Activated CD8-positive, alpha-beta memory T cell treated with anti-CD3 and anti-CD28 coated beads, Interleukin-2, amount 50 U/mL, for 48 hours (primary cell): ENCODE measurements at places on chromosomes 4 and X.

DNA sequence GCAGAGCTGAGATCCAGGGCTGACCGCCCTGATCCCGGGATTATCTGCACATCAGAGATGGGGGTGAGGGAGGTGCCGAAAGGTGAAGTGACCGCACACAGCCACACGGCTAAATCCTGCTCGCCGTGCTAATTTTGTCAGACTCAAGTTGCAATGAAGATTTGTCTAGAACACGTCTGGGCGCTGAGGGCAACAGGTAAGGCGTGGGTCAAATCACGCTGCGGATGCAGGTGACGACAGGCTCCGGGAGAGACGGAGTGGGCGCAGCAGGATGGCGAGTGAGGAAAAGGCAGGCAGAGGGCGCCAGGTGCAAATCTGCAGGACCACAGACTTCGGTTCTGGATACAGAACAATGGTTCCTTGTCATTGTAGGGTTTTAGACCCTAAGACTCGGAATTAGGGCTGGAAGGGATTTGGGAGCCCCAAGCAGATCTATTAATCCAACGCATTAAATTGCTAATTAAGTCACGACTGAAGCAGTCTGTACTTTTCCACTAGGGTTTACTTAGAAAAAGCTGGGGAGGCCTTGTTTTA lies 1.9 kb upstream of the TBC1D14 start:
- DNase-seq: peak; percentile 53

GRCh38 chr4:68326141-68326540 lies 23.7 kb downstream of the YTHDC1 start:
- no peak for DNase-seq

GRCh38 chr4:13627178-13627605 lies 333 bp downstream of the BOD1L1 start:
- peak; percentile 75 for DNase-seq

DNA sequence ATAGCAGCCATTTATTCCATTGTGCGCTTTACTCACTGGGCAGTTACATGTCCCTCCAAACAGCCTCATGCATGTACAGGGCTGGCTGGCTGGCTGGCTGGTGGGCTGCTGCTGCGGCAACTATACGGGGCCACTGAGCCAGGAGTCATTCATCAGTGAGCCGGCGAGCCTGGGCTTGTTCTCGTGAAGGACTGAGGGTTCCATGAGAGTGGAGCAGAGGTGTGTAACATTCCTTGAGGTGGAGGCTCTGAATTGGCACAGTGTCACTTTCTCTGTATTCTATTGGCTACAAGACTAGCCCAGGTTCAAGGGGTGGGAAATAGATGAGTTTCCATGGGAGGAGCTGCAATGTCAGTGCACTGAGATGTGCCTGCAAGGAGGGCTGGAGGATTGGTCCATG lies 89.1 kb downstream of the ARHGAP10 start:
- DNase-seq: no peak

DNA sequence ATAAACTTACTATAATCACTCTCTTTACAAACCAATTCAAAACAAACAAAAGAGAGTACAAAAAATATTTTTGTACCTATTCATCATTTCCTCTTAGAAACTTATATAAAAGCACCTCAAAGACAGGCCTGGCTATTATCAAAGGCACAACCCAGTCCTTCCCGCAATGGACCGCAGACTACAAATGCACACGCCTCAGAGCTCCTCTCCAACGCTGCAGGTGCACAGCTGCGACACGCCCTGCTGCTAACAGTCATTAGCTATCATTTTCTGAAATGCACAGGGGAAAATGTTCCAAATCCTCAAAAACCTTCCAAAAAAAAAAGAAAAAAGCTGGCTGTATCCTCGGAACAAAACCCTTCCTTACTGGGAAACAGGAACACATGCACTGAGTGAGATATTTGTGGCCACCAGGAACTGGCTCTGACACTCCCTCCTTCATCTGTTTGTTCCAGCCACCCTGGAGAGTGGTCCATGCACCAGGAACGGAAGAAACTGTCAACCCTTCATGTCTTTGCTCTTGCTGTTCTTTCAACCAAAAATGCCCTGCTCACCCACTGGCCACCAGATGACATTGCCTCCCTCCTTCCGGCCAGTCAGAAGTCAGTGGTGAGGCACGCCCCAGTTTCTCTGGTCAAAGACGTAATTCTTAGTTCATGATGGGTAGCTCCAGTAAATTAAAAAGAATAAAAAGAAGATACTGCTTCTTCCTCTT lies 16.7 kb downstream of the IRF2 start:
- DNase-seq: no peak

GRCh38 chr4:38189445-38189844 lies 229.2 kb downstream of the PTTG2 start:
- DNase-seq: no peak

GRCh38 chrX:53081925-53082772 lies at the start of gene TSPYL2:
TSS of gene TSPYL2 (plus strand) at chrX:53082367. CDS start at chrX:53082499, 132 bp downstream.
- DNase-seq: peak; percentile 93

- DNase-seq: no peak
Measured at GRCh38 chr4:141009931-141010330, 123.3 kb downstream of the RNF150 start.

GRCh38 chr4:123077330-123077729 lies 154.9 kb upstream of the NUDT6 start:
- DNase-seq: no peak

- DNase-seq: no peak
Measured at GRCh38 chr4:80322716-80323115, 12.8 kb upstream of the CFAP299 start.

- DNase-seq: no peak
Measured at GRCh38 chr4:125235971-125236370, 78.8 kb upstream of the FAT4 start.

DNA sequence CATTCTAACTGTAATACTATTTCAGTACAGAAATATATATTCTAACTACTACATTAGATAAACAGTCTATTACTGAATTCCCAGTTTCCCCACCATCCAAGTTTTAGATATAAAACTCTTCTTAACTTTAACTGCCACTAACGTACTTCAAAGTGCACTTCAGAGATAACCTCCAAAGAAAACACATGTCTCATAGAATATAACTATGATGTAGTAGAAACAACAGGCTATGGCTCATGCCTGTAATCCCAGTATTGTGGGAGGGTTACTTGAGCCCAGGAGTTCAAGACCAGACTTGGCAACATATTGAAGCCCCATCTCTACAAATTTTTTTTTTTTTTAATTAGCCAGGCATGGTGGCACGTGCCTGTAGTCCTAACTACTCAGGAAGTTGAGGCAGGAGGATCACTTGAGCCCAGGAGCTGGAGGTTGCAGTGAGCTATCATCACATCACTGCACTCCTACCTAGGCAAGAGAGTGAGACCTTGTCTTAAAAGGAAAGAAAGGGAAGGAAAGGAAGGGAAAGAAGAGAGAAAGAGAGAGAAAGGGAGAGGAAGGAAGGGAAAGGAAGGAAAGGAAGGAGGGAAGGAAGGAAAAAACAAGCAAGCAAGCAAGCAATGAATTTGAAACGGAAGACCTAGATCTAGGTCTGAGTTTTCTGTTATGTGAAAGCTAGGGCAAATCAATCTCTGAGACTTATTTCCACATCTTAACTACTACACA lies 4.8 kb downstream of the HAUS3 start:
- no peak for DNase-seq

DNA sequence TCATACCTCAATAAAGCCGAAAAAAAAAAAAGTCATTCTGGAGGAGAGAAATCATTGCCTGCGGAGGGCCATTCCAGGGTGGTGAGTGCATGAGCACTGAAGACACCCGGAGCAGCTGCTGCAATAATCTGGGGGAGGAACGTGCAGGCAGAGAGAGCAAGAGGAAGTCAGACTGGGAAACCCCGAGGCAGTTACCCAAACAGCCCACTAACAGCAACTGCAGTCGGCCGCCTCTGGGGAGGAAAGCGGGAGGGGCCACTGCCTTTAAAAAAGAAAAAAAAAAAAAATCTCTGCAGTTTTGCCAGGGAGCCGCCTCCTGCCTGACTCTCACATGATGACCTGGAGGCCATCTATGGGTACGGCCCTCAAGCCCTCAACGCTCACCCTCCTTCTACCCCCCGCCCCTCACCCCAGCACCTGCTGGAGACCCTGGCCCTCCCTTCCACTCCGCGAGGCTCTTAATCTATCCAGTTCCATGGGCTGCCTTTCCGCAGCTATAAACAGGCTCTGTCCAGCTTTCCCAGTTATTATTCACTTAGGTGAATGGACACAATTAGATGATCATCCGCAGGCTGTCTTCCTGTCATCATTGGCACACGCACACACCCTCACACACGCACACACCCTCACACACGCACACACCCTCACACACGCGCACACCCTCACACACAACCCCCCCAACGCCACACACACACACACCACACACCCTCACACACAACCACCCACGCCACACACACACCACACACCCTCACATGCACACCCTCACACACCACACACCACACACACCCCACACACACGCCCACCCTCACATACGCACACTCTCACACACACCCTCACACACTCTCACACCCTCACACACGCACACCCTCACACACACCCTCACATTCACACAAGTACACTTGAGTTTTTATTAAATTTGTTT lies 3.4 kb upstream of the AVPR2 start:
- no peak for DNase-seq

DNA sequence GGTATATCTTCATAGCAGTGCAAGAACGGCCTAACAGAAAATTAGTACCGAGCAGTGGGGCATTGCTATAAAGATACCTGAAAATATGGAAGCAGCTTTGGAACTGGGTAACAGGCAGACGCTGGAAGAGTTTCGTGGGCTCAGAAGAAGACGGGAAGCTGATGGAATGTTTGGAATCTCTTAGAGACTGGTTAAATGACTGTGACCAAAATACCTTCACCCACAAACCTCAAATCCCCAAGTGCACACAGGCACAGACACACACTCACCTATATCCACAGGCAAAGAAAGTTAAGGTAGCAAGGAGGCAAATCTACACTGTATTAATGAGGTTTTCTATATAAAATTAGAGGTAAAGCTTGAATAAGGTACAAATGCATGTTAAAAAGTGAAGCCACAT lies 14.6 kb upstream of the SPRY1 start:
- DNase-seq: no peak

GRCh38 chr4:123616951-123617461 lies 220.4 kb downstream of the SPRY1 start:
- no peak for DNase-seq

DNA sequence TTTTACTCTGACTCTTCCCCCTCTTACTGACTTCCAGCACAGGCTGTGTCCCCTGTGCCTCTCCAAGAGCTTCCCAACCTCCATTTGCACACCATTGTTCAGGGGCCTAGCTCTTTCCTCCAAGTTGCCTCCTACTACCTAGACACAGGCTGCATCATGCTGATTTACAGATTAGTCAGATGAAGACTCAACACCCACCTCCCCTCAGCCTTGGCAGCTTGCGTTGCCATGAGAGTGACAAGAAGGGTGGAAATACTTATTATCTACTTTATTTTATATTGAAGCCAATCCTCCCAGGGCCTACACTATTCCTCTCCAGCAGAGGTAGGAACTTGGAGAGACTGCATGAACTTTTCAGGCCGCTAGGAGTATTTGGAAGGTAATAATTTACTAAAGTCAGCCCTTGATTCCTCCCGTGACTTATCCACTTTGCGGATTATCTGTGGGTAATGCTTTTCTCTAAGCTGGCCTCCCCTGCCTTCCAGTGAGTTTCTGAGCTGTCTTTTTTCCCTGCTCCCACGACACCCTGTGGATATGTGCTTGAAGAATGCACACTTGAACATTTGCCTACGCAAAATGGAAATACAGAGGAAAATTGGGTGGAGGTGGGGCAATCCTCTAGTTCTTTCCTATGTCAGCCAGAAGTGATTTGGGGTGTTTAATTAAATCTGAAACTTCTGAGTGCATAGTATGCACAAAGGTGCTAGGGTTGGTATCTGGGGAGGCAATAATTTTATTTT lies 74.1 kb upstream of the TMEM164 start:
- DNase-seq: no peak

GRCh38 chrX:8868906-8869305 lies 67.7 kb upstream of the FAM9A start:
- DNase-seq: no peak

GRCh38 chrX:69192603-69193002 lies 27.4 kb upstream of the PJA1 start:
- DNase-seq: no peak

GRCh38 chr4:79695848-79696247 lies 287.8 kb upstream of the GK2 start:
- no peak for DNase-seq

DNA sequence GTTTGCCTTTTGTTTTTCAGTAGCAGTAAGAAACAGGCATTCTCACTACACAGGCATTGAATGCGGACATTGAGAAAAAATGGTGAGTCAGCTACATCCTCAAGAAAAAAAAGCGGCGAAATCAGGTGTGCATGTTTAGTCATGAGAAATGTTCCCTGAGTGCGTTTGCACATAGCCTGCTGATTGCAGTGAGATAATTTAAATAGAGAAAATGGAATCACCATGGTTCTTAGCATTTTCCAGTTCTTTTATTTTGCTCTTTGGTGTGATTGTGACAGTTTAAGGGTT lies 54.1 kb upstream of the CLDN34 start:
- DNase-seq: no peak

- DNase-seq: no peak
Measured at GRCh38 chr4:140082391-140082755, 71.6 kb downstream of the MAML3 start.
